Activated CD4-positive, alpha-beta T cell treated with anti-CD3 and anti-CD28 coated beads for 36 hours (primary cell): ENCODE measurements at places on chromosomes 7 and 10. TPM values are rescaled to one million over a fixed set of nuclear protein-coding genes. Genes with fewer than 3 reads are reported as not detected.
A peak's percentile ranks its signal among the peaks of the same experiment; 100 is the strongest.

DNA sequence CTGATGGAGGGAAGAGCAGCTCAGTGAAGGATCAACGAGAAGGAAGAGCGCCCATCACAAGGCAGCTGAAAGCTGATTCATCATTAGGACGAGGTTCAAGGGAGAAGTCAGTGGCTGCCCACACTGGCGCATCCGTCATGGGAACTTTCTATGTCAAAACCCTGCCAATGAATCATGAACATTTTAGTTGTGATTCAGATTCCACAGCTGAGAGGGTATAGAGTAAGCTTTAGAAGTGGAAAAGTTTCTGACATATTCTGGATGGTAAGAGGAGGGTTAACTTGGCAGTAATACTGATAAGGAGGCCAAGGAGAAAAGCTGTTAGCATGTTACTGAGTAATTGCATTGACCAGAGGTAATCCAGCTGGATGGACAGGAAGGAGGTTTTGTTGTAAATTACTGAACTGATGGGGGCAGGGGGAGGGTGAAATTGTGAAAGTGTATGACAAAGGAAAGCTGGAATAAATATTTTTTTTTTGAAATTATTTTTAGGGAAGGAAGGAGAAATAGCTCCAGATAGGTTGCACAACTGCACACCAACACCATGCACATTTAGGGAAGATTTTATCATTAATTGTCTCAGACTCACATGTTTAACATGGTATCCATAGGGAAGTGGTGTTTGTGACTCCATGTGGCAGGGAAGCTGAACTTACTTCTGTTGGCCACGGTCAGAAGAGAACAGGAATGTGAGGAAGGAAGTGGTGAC, 78.3 kb upstream of the NRP1 start:
- peaks cover 50% of the 10 kb centered on the region for H3K27me3 ChIP-seq
- no peak overlapping the region for H3K27ac ChIP-seq
- no peaks in the 10 kb centered on the region for H3K36me3 ChIP-seq
- peak; percentile 29 for DNase-seq
- H3K4me3 ChIP-seq: no peak overlapping the region

The ENO4 gene
- not detected for total RNA-seq

The RPEL1 gene
- not detected for total RNA-seq

The TRIM50 gene
- total RNA-seq: not detected

DNA sequence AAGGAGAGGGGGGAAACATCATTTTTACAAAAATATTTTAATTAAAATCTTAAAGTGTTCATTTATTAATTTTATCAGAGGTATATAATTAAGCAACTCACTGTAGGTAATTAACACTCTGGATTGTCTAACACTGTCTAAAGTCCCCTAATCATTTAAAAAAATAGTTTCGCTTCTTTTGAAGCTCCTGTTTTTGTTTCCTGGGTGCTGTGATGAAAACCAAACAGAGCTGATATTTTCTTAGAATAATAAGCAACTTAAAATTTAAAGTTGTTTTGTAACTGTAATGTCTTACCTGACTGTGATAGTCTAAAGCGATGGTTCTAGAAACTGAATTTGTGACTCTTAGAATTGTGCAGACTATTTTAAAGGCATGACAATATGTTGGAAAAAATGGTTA, 961.0 kb downstream of the GATA3 start:
- H3K4me1 ChIP-seq: peaks cover 35% of the 10 kb centered on the region
- H3K27me3 ChIP-seq: peaks cover 6% of the 10 kb centered on the region
- H3K4me3 ChIP-seq: no peak overlapping the region
- no peak for DNase-seq
- peak overlapping the region; percentile 74 for H3K27ac ChIP-seq

- H3K4me1 ChIP-seq: peaks cover 1% of the 10 kb centered on the region
- no peak for DNase-seq
- no peak overlapping the region for H3K27ac ChIP-seq
- H3K36me3 ChIP-seq: no peaks in the 10 kb centered on the region
- no peak overlapping the region for H3K4me3 ChIP-seq
Observed at GRCh38 chr10:44306147-44306710, 78.7 kb downstream of the CXCL12 start.

The RBP4 gene
- not detected for total RNA-seq

GRCh38 chr7:41773756-41774155, 70.9 kb upstream of the INHBA start:
- peaks cover 3% of the 10 kb centered on the region for H3K27me3 ChIP-seq
- no peaks in the 10 kb centered on the region for H3K36me3 ChIP-seq
- H3K4me3 ChIP-seq: no peak overlapping the region
- DNase-seq: no peak
- H3K4me1 ChIP-seq: no peaks in the 10 kb centered on the region
